ENCODE measurements at places on chromosomes 7 and 10.

DNA sequence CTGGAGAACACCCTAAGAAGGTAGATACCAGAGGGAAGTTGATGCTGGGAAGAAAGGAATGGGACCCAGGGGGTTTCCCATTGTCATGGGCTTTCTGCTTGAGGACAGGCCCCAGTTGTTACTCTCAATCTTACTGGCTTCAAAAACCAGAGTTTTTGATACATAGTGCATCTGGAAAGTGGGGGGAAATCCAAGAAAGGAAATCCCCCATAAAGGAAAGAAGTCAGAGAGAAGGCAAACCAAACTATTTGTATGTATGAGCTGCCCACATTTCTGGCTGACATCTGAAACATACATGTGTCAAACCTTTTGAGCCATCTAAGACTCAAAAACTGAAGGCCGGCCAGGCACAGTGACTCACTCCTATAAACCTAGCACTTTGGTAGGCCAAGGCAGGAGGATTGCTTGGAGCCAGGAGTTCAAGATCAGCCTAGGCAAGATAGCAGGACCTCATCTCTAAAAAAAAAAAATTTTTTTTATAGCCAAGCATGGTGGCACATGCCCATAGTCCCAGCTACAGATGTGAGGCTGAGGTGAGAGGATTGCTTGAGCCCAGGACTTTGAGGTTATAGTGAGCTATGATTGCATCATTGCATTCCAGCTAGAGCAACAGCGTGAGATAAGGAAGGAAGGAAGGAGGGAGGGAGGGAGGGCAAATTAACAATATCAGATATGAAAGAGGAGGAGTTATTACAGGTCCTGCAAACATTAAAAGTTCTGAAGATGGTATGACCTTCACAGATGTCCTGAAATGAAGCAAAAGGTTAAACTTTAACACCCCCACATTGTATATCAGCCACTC is 6.7 kb upstream of the COA1 start:
- H3K27me3 ChIP-seq, result no peaks in the 10 kb centered on the region
- DNase-seq, result no peak
- H3K4me1 ChIP-seq, result no peaks in the 10 kb centered on the region
- no peak overlapping the region for H3K4me3 ChIP-seq

DNA sequence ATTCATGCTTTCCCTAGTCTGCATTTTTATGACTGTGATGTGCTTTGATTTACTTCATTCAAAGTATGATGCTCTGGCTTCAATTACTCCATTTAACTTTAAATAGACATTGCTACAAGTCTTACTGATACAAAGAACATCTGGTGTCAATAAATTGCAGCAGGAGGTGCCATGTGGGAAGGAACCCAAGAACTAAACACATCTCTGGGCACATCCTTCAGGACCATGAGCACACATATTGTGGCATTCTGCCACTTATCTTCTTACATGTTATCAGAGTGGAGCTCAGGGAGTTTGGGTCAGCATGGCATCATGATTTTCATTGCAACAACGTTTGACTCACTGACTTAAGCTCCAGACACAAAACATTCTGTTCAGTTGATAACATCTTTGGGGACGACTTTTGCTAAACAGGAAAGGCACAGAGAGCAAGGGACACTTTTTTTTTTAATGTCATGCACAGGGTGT is 227.0 kb downstream of the DKK1 start:
- no peak overlapping the region for H3K4me3 ChIP-seq
- no peak overlapping the region for H3K27ac ChIP-seq
- DNase-seq, result no peak
- H3K36me3 ChIP-seq, result no peaks in the 10 kb centered on the region
- no peaks in the 10 kb centered on the region for H3K4me1 ChIP-seq
- H3K27me3 ChIP-seq, result no peaks in the 10 kb centered on the region

DNA sequence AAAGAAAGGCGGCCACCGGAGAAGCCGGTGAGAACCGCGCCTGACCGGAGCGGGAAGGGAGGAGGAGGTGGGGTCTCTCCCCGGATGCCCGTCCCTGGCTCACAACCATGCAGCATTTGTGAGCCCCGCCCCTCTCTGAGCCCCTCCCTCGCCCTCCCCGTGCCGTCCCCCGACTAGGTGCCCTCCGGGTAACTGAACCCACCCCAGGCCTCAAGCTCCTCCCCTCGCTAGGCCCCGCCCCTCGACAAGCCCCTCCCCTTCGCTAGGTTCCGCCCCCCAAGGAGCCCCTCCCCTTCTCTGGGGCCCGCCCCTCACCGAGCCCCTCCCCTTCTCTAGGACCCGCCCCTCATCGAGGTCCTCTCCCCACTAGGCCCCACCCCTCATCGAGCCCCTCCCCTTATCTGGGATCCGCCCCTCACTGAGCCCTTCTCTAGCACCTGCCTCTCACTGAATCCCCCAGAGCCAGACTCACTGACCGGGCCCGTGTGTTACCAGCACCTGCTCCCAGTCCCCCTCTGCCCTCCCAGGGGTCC is 42.2 kb upstream of the HSPB1 start:
- H3K4me1 ChIP-seq, result no peaks in the 10 kb centered on the region
- H3K27me3 ChIP-seq, result peaks cover 31% of the 10 kb centered on the region
- no peak overlapping the region for H3K27ac ChIP-seq
- H3K4me3 ChIP-seq, result peak overlapping the region; percentile 24
- DNase-seq, result no peak

DNA sequence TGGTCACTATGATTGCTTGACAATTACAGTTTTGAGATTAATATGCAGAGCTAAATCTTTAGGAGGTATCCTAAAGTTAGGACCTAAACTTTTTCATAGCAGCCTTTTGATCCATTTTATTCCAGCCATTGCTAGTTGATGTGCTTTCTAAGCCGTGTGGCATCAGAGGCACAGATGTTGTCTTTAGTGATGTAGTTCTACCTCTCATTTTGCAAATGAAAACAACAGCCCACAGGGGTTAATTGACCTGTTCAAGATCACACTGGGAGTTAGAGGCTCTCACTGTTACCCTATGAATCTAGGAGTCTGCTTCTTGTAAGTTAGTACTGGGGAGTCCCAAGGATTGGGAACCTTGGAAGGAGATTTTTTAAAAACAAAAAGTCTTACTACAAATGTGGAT is 10.6 kb downstream of the AUTS2 start:
- H3K36me3 ChIP-seq, result no peaks in the 10 kb centered on the region
- H3K27ac ChIP-seq, result no peak overlapping the region
- no peaks in the 10 kb centered on the region for H3K27me3 ChIP-seq
- peaks cover 3% of the 10 kb centered on the region for H3K4me1 ChIP-seq

- no peaks in the 10 kb centered on the region for H3K36me3 ChIP-seq
- H3K4me3 ChIP-seq, result no peak overlapping the region
- H3K4me1 ChIP-seq, result no peaks in the 10 kb centered on the region
Measured at GRCh38 chr7:50197549-50197948, 104.5 kb upstream of the ZPBP start.

GRCh38 chr7:50852901-50853300 is 70.2 kb upstream of the GRB10 start:
- H3K4me1 ChIP-seq, result peaks cover 17% of the 10 kb centered on the region
- H3K27me3 ChIP-seq, result no peaks in the 10 kb centered on the region
- no peak overlapping the region for H3K27ac ChIP-seq
- no peaks in the 10 kb centered on the region for H3K36me3 ChIP-seq
- no peak for DNase-seq

DNA sequence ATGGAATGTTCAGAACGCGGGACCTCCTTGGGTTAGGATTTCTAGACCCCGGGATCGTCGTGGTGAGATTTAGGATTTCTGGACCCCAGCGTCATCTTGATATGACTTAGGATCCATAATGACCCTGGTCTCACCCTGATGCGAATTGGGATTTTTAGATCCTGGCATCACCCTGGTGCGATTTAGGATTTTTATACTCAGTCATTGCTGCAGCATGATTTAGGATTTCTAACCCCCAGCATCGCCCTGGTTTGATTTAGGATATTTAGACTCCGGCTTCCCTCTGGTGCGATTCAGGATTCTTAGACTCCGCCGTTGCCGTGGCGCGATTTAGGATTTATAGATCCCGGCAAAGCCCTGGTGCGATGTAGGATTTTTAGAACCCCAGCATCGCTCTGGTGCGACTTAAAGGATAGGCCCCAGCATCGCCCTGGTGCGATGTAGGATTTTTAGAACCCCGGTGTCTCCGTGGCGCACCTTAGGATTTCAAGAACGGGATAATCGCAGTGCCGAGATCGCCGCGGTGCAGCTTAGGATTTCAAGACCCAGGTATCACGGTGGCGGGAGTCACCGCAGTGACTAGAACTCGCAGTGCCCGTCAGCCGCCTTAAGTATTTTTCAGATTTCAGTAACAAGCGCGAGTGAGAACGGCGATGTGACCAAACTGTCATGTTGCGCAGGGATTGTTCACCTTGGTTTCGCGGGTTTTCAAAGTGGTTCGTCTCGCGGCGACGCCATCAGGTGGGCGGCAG is 814 bp downstream of the MEST start:
- no peak overlapping the region for H3K27ac ChIP-seq
- no peaks in the 10 kb centered on the region for H3K36me3 ChIP-seq
- peaks cover 11% of the 10 kb centered on the region for H3K4me1 ChIP-seq
- peak overlapping the region; percentile 41 for H3K4me3 ChIP-seq
- no peak for DNase-seq
- no peaks in the 10 kb centered on the region for H3K27me3 ChIP-seq

- no peak overlapping the region for H3K4me3 ChIP-seq
- no peaks in the 10 kb centered on the region for H3K36me3 ChIP-seq
- DNase-seq, result no peak
- H3K4me1 ChIP-seq, result peaks cover 16% of the 10 kb centered on the region
- H3K27me3 ChIP-seq, result no peaks in the 10 kb centered on the region
Measured at GRCh38 chr10:29667191-29667590, 32.4 kb upstream of the SVIL start.

DNA sequence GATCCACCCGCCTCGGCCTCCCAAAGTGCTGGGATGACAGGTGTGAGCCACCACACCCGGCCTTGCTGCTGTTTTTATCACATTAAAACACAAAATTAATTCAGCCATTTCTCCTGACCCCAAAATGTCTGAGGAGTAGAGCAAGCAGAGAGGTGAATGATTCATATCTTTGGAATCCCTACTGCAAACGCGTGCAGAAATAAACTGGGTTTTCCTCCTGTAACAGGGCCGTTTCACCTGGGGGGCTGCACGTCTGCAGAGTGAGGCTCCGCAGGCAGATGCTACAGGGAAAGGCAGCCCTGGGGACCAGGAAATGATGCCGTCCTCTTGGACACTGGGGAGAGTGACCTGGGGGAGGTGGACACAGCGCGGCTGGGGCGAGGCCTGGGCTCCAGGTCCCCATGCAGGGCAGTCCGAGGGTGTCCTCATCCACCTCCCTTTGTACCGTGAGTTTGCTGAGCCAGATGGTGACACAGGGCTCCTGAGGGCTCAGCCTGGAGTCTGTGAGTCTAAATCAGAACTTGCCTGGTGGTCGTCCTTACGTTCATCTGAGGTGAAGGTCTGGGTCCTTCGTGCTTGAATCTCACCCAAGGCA is 41.9 kb downstream of the PDGFA start:
- H3K36me3 ChIP-seq, result no peaks in the 10 kb centered on the region
- no peak overlapping the region for H3K4me3 ChIP-seq
- no peaks in the 10 kb centered on the region for H3K4me1 ChIP-seq
- no peaks in the 10 kb centered on the region for H3K27me3 ChIP-seq

DNA sequence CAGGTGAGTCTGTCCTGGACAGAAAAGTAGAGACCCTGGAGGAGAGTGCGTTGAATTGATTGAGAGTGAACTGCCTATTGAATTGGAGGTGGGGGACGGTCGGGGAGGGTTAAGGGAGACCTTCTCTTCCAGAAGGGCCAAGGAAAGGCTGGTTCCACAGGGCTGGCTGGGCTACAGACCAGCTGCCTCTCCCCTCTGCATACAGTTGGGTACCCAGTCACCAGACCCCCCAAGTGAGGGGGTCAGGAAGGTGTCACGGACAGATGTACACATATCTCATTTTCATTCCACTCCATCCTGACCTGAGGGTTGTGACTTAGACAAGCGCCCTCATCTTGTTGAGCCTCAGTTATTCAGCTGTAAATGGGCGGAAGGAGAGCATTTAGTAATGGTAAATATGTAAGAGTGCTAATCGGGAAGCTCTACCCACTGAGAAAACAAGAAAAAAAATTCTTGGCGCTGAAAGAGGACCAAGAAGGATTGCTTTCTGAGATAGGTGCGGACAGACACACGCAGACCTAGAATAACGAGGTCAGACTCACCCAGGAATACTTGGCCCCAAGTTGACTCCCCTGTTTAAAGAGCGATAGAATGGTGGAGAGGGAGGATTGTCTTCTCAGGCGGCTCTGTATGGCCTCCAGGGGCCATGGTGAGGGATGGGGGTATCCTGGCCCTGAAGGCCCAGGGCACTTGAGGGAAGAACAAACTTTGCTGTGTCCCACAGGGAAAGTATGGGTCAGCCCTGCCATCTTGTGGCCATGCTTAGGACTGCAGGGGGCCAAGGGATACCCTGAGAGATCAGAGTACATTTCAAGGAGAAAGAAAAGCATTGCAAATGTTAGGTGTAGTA is 7.2 kb upstream of the MBL2 start:
- no peaks in the 10 kb centered on the region for H3K4me1 ChIP-seq
- no peaks in the 10 kb centered on the region for H3K36me3 ChIP-seq
- H3K27ac ChIP-seq, result no peak overlapping the region
- no peak overlapping the region for H3K4me3 ChIP-seq
- peak; percentile 29 for DNase-seq

DNA sequence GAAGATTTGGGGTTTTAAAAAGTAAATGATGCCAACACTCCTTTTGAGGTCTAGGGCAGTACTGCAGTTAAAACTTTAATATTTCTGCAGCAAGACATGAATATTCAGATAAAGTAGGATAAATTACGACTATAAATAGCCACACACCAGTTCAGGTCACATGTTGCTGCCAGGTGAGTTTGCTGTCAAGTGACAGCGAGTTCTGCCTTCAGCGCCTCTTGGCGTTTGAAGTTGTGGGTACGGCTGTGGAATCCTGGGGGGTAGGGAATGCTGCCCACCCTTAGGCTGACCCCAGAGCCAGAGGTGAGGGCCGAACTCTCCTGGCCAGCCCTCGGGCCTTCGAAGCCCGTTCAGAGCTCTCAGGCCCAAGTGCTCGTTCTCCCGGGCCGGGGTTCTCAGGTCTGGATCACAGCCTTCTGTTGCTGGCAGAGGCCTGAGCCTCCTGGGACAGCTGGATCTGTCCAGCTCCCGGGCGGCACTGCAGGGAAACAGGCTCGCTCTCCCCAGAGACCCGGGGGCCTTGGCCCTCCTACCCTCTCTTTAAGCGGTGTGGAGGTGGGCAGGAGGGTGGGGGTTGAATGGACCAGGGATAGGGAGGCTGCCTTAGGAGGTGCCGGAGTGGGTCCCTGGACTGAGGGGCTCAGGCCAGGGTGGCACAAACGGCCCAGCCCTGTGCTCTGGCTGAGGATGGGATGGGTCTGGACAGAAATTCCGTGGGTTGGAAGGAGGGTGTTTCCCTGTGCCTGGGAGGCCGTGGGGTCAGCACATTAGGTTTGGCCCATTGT is 5.4 kb downstream of the BRI3 start:
- no peaks in the 10 kb centered on the region for H3K27me3 ChIP-seq
- H3K4me3 ChIP-seq, result no peak overlapping the region
- no peak for DNase-seq
- H3K27ac ChIP-seq, result peak overlapping the region; percentile 99

- H3K27ac ChIP-seq, result no peak overlapping the region
- no peak overlapping the region for H3K4me3 ChIP-seq
- no peak for DNase-seq
- H3K27me3 ChIP-seq, result no peaks in the 10 kb centered on the region
- no peaks in the 10 kb centered on the region for H3K36me3 ChIP-seq
- peaks cover 32% of the 10 kb centered on the region for H3K4me1 ChIP-seq
Measured at GRCh38 chr10:100362570-100363496, 15.8 kb downstream of the SCD start.

GRCh38 chr10:59272061-59272460 is 90.3 kb downstream of the FAM13C start:
- H3K4me1 ChIP-seq, result no peaks in the 10 kb centered on the region
- peaks cover 27% of the 10 kb centered on the region for H3K36me3 ChIP-seq
- H3K4me3 ChIP-seq, result no peak overlapping the region
- no peak for DNase-seq
- H3K27ac ChIP-seq, result no peak overlapping the region
